ENCODE measurements at places on chromosomes 12 and 14.

- DNase-seq, result no peak
Observed at GRCh38 chr12:101108130-101108529, 101.9 kb downstream of the SLC5A8 start.

- DNase-seq, result no peak
Observed at GRCh38 chr12:96134200-96134599, 60.0 kb upstream of the ELK3 start.

- no peak for DNase-seq
Observed at GRCh38 chr12:131087991-131088700, 134.4 kb downstream of the ADGRD1 start.

GRCh38 chr14:23300687-23301223, 1.9 kb downstream of the PPP1R3E start:
- no peak for DNase-seq

DNA sequence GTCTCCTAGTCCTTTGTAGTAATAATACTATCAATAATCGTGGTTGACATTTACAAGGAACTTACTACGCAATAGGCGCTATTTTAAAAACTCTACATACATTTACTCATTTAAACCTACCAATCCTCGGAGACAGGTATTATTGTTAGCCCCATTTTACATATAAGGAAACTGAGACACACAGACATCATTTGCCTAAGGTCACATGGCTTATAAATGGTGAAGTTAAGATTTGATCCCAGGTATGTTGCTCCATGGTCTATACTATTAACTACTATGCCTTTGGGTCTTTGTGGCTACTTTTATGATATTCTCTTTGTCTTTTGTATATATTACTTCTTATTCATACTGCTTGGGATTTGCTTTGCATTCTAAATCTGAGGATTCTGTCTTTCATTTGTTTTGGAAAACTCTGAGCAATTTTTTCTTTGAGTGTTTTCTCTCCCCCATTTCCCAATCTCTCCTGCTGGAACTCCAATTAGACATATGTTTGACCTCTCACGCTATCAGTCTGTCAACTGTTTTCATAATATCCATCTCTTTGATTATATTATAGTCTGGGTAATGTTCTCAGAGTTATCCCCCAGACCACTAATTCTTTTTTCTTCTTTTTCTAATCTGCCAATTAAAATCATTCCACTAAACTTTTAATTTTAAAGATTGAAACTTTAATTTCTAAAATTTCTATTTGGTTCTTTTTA, 10.9 kb downstream of the NT5DC3 start:
- no peak for DNase-seq

DNA sequence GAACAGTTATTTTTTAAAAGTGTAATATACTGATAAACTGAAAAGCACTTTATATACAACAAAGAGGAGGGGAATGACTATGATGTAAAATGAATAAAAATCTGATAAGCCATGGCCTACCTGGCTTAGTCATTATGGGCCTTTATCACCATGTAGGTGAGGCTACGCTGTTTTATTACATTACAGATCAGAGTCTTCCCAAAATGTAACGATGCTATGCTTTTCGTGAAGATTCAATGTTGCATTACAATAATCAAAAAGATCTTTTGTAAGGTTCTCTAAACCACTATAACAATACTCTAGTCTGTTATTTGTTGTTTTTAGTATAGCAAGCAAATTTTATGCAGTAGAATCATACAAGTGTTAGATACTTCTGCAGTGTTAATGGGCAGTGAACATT, 34.2 kb downstream of the ARID4A start:
- DNase-seq, result no peak

- no peak for DNase-seq
Observed at GRCh38 chr12:89920866-89921265, 212.2 kb upstream of the ATP2B1 start.

GRCh38 chr14:55102141-55102621, 26.9 kb upstream of the LGALS3 start:
- peak; percentile 46 for DNase-seq

DNA sequence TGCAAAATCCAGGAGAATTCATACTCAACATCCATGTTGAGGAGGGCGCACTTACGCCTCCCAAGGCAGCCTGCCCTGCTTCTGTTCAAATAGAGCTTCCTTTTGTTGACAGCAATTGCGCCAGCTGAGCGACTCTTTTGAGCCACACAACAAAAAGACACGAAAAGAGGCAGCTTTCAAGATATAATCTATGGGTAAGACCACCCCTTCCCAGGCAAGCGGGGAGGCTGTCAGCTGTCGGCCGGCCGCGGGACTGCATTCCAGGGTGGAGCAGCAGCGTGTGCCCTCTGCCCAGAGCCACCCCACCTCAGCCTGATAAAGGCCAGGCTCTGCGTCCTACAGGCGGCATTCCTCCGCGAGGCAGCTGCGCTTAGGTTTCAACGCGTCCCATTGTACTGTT, 15.8 kb upstream of the STAB2 start:
- DNase-seq, result peak; percentile 29

GRCh38 chr12:92021666-92022035, 124.0 kb downstream of the BTG1 start:
- no peak for DNase-seq

DNA sequence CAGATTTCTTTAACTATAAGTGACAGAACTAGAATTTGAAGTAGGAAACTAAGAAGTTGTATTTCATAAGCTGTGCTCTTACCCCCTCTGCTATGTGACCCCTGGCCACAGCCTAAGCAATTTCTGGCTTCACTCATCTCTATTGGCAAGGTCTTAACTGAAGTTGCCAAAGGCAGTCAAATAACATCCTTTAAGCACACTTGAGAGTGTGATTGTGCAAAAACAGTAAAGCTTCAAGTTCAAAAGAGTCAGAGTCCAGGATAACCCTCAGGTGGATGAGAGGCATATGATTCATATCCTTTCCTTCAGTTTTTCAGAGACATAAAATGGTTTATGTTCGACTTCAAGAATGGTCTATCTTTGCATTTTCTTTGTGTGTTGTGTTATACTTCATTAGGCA, 45.2 kb downstream of the GRIP1 start:
- DNase-seq, result no peak

DNA sequence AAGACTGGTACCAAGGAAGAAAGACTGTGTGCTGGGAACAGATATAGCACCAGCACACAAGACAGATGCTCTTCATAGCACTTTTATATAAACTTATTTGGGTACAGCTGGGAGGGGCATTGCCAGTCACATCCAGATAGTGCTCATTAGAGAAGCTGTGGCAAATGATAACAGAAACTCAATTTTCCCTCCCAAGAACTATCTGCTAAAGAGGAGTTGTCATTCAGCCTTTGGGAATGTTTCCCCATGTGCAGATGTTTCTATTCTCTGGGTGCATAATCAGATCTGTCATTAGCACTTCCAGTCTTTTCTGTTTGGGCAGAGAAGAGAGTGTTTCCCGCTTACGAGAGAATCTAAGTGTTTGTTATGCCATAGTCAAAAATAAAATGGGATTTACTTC, 714.9 kb upstream of the MDGA2 start:
- no peak for DNase-seq

GRCh38 chr12:16154990-16155389, 122.5 kb downstream of the SLC15A5 start:
- DNase-seq, result no peak

DNA sequence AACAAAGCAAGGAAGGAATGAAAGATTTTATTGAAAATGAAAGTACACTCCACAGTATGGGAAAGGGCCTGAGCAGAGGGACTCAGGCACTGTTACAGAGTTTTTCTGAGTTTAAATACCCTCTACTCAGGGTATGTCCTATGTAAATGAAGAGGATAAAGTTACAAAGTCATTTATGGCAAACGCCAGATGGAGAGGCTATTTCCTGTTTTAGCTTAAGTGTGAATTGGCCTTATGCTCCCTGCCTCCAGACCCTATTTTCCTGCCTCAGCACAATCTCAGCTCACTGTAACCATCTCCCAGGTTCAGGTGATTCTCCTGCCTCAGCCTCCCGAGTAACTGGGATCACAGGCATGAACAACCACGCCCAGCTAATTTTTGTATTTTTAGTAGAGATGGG, 6.8 kb upstream of the PHC1 start:
- no peak for DNase-seq

GRCh38 chr12:47190271-47190750, 110.6 kb upstream of the AMIGO2 start:
- DNase-seq, result no peak

GRCh38 chr14:33972583-33973081, 21.8 kb upstream of the EGLN3 start:
- DNase-seq, result no peak

- DNase-seq, result no peak
Observed at GRCh38 chr12:8032242-8033152, at the start of gene FOXJ2. Gene FOXJ2 (plus strand): TSS chr12:8032716. CDS start chr12:8039833, 7,117 bp downstream.

DNA sequence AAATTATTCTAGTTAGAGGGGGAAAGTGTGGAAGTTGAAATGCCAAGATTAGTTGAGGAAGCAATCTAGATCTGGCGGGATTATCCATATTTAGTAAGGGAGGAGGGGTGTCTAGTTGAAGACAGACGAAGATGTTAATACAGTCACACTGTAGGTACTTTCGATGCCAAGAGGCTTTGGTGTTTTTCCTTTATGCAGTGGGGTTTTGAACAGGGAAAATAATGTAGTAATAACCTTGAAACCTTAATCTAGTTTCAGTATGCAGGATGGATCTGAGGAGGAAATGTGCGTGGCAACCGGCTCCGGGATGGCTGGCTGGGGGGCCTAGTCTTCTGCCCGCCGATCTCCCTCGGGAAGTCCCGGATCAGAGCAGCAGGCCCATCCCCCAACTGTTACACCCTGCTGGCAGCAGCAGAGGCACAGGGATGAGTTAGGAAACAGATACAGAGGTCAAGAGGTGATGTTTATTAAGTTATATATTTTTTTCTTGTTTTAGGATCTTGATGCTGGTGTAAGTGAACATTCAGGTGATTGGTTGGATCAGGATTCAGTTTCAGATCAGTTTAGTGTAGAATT, 27.4 kb downstream of the MDM2 start:
- no peak for DNase-seq

GRCh38 chr14:31340297-31341063, 79.9 kb downstream of the HEATR5A start:
- no peak for DNase-seq

DNA sequence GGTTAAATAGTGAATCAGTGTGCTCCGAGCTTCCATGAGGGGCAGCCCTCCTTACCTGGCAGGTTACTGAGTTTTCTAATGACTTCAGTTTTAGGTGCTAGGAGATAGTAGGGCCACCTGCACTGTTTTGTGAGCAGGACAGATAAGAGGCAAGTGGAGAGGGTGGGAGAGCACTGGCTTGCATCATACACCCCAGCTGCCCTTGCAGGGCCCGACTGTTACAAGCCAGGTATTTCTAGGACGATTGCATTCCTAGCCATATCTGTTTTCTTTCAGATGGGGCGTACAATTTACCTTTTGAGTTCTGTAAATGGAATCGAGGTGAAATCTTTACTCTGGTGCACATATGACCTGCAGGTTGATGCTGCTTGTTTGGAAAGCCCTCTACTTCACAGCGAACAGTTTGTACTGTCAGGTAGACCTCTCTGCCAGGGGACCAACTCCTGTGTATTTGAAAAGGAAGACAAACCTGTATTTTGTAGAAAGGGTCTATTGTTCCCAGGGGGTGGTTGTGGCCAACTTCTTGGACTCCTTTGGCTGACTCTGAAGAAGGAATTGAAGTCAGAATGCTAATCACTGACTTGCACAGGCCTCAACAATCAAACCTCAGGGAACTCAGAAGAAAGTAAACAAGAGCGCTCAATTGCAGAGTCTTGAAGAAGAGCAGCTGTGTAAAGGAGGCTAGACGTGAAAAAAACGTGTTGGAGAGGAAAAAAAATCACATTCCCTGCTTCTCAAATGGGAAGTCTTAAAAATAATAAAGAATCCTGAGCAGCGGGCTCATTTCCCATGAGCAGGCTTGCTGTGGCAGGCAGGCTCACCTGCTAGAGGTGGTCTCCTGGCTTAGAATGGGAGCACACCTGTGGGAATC, 57.3 kb downstream of the ETV6 start:
- no peak for DNase-seq

GRCh38 chr12:124150168-124150567, 144.7 kb upstream of the RFLNA start:
- no peak for DNase-seq

DNA sequence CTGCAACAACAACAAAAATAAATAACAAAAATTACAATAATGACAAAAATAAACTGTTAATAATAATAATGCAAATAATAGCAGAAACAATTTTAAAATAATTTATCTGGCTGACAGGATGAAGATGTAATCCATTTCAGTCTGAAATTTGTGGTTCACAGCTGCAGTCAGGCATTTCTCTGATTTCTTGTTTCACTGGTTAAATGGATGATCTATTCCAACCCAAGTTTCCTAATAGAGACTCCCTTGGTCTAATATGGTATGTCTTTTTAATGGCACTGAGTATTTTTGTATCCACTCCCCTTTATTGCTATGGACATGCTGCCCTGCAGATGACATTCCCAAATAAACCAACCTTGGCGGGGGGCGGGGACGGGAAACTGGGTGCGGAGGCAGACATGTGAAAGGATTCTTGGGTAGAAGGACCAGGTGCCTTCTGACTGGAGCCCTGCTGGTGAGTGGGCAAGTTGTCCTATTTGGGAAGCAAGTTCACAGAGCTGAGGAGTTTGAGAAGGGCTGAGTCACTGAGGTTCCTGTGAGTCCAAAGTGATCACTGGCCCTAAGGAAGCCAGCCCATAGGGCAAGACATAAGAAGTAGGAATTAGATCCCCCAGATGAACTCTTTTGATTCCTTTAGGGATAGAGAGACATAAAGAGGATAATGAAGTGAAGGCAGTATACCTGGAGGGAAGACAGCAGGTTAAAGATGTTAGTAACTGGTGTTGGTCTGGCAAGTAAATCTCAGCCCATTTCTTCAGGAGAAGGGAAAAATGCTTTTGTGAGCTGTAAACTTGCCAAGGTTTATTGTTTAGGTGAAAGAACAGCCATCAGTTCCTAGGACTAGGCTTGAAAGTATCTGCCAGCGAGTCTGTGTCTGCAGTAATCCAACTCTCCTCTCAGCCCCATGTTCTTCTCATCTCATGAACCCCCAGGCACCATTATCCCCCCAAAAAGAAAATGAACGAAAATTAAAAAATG, 14.5 kb downstream of the FOXG1 start:
- DNase-seq, result peak; percentile 63

DNA sequence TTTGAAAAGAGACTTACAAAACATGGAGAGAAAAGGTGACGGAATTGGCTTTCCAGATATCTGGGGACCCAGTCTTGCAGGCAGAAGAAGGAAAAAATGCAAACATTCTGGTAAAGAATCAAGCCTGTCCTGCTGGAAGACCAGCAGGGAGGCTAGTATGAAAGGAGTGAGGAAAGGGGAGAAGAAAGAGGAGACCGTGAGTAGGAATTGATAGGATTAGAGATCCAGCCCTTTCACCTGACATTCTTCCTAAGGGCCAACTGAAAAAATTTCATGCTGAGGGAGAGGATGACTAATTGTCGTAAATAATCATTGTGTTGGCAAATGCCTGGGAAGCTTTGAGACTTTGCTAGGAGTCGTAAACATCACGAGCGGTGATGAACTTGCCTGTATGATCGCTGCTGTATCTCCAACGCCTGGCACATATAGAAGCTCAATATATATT, 12.1 kb downstream of the BHLHE41 start:
- no peak for DNase-seq

- no peak for DNase-seq
Observed at GRCh38 chr12:104342147-104342546, 38.6 kb downstream of the EID3 start.
